ENCODE measurements at places on chromosomes 12 and 14. TPM values are rescaled to one million over a fixed set of nuclear protein-coding genes. Genes with fewer than 3 reads are reported as not detected.

- no peak for DNase-seq
Observed at GRCh38 chr14:21496453-21496852, 14.7 kb downstream of the METTL3 start.

DNA sequence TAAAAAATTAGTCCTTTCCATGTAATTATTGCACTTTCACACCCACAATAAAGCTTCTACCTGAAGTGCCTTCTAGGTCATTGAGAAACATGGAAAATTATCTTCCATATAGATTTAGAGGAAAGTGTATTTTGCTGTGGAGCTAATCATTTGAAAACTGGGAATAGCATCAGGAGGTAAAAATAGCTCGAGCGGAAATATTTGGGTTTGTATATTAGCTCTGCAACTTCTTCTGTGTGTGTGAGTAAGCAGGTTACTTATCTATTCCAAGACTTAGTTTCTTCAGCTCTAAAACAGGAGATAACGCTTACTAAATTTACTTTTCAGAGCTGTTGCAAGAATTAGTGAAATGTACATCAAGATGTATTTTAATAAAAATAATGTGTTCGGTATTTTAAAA lies 95.0 kb upstream of the MON2 start:
- no peak for DNase-seq

The NYNRIN gene
- polyA plus RNA-seq = 78.3 TPM

The CLEC1B gene
- polyA plus RNA-seq = 3.0 TPM

The PIP4P1 gene
- polyA plus RNA-seq = 33.0 TPM

- DNase-seq = peak; percentile 18
Observed at GRCh38 chr14:71855399-71856036, 76.7 kb upstream of the RGS6 start.

DNA sequence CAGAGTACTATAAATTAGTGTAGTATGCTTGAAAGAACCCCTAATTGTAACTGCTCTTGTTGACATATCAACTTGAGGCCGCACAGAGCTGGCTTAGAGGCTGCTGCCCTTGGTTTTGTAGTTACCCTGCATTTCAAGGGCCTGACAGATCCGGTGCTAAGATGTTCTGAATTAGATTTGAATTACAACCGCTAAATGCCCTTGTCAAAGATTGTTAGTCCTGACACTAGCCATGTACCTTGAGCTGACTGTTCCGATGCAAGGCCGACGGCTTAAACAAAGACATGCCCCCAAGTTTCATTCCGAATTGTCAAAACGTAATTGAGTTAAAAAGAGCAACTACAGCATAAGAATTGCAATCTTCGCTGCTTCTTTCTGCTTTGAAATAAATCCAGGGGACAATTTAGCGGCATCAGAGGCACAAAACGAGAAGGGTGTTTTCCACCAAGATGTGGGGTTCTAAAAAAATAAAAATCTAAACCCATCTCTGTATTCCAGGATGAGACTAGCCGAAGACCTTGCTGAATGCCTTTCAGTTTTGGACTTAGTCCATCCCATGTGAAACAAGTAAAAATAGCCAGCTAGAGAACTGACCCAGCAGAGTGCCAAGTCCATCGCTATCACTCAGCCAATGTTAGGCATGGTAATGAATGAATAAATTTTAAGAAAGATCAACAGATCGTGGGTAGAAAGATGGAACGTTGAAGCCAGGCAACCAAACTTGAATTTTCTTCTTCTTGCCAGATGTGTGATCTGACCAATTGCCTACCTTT lies 148.7 kb downstream of the DICER1 start:
- no peak for DNase-seq

The TEX52 gene
- polyA plus RNA-seq = 1.7 TPM

- DNase-seq = peak; percentile 42
Observed at GRCh38 chr14:91996948-91997371, 42.9 kb downstream of the TRIP11 start.

DNA sequence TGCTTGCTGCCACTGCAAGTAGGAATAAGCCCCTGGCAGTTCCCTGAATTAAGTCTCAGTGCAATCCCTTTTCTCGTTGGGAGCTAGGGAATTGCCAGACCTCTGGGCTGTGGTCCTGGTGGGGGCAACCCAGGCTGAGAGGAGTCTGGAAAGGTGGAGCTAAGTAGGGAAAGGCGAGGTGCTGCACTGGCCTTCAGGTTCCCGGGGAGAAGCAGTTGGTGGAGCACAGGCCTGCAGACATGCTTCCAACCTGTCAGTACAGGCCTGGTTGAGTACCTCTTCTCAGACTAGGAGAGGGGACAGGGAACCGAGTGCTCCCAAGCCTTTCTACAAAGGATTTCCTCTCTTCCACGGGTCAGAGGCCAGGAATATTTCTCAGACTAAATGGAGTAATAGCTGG lies 1.5 kb downstream of the NRIP2 start:
- no peak for DNase-seq
